ENCODE measurements at places on chromosomes 11 and 22.

DNA sequence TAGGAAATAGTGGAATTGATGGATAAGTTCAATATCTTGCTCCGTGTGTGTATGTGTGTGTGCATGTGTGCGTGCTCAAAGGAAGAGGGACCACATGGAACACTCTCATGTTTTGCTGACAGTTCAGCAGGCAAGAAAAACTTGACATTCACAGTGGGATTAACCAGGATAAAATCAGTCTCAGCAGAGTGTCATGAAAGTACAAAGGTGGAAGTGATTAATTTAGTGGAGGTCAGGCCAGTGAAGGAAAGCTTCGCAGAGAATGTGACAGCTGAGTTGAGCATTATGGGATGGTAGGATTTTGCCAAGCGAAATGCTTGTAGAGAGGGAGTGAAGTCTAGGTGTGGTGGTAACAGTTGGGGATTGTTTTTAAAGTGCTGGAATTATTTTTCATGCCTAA lies 15.7 kb upstream of the FBXO3 start:
- no peak for DNase-seq

- DNase-seq = no peak
These were observed 4.6 kb downstream of the MALAT1 start for GRCh38 chr11:65503368-65503948.

DNA sequence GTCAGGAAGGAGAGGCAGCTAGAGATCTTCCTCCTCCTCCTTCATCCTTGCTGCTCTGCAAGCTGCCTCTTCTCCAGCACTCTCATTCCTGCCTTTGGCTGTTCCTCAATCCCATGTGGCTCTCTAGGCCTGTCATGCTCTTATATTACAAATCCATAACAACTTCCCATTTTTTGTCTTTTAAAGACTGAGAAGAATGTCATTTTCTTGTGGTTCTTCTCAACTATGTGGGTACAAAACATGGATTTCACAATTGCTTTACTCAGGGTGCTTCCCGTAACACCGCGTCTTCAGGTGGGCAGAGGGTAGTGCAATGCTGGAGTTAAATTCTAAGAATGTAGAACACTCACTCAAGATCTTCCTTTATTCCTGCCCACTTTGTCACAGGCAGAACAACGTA lies 6.8 kb upstream of the CAT start:
- no peak for DNase-seq

DNA sequence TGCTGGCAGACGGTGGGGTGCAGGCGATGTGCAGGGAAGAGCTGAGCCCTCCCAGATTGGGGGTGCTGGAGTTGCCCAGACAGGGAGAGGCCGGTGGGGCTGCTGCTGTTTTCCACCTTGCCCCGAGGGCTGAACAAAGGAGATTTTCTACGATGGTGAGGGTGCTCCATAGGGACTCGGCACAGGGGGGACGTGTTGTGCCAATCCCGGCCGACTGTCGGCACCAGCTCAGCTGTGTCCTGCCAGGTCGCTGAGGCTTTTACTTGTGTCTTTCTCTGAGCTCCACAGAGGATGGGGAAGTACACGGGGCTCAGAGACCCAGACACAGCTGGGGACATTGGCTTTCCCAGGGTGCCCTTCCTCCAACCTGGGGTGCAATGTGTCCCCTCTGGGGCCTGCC lies 816.8 kb downstream of the BRD1 start:
- DNase-seq = no peak

DNA sequence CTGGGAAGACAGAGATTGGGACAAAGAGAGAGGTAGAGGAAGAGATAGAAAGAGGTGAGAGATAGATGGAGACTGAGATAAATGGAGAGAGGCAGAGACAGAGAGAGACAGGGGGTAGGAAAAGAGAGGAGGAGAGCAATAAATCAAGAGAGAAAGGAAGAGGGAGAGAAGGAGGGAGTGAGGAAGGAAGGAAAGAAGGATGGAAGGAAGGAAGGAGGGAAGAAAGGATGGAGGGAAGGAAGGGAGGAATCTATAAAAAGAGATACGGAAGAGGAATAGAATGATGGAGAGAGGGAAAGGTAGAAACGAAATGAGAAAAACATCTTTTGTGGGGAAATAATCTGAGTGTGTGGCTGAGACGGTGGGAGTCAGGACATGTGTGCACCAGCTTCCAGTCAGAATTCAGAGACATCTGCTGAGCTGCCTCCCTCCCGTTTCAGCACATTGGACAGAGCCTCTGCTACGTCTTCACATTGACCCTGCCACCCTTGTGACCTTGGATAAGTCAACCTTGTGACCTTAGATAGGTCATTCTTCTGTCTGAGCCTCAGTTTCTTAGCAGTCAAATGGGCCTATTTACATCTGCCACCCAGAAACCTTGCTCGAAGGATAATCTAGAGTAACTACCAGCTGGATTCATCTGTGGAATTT lies 417.8 kb downstream of the MIAT start:
- DNase-seq = no peak
